Activated T-helper 1 cell treated with anti-CD3 and anti-CD28 coated beads, Interleukin-2, amount 50 U/mL, for 16 hours (primary cell): ENCODE measurements at places on chromosomes 3 and 15.

DNA sequence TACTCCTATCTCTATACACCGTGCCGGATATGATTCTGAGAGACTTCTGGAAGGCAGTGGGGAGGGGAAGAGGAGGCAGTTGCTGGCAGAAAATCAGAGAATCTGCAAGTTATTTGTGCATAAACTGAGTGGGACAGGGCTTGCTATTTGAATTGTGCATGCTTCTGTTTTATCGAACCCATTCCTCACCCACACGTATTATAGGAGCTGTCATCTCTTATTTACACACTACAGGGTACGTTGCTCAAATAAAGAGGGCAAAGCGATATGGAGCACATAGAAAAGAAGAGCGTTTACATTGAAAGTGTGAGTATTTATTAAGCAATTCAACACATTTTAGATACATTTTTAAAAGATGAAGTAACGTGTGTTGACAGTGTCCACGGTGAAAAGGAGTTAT, 191.6 kb downstream of the CPNE4 start:
- DNase-seq: no peak

GRCh38 chr15:79957741-79958140, 13.3 kb downstream of the BCL2A1 start:
- no peak for DNase-seq

GRCh38 chr3:123048480-123049237, 18.2 kb upstream of the PDIA5 start:
- DNase-seq: no peak

GRCh38 chr3:196047391-196048030, 34.4 kb downstream of the TFRC start:
- DNase-seq: no peak

DNA sequence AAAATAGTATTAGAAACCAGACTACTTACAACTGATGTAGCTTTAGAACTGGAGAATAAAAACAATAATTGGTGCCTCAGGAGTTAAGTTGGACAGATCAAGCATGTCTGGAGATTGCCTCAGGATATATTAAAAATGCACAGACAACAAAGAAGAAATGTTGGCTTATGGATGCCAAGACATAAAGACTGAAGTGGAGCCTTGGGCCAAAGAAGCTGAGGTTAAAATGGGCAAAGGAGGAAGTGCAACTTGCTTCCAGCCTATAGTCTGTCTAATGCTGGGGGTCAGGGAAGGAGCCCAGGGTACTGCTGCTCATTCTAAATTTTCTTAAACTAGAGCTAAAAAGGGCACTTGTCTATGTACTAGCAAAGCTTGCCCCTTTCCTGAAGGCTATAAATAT, 77.5 kb downstream of the ESYT3 start:
- no peak for DNase-seq

DNA sequence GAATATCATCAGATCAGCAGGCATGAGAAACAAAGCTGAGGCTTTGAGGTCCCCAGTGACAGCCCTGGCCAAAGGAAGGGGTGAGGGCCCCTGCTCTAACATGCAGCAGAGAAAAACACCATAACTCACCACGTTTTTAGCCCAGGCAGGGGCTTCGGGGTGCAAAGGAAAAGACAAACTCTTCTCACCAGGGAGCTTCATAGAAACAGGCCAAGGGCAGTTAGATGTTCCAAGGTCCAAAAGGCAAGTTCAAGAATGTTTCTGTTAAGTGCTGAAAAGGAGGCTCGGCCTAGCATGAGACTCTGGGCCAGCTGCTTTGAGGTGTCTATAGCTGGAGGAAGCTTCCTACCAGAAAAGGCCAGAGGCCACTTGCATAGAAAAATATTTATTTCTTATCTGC, 608.4 kb upstream of the CFAP20DC start:
- no peak for DNase-seq

GRCh38 chr15:85947021-85947420, 132.7 kb upstream of the AGBL1 start:
- DNase-seq: no peak
